IMR-90 (cell line): ENCODE measurements at places on chromosomes 6 and 20. TPM values are rescaled to one million over a fixed set of nuclear protein-coding genes. Genes with fewer than 3 reads are reported as not detected.

DNA sequence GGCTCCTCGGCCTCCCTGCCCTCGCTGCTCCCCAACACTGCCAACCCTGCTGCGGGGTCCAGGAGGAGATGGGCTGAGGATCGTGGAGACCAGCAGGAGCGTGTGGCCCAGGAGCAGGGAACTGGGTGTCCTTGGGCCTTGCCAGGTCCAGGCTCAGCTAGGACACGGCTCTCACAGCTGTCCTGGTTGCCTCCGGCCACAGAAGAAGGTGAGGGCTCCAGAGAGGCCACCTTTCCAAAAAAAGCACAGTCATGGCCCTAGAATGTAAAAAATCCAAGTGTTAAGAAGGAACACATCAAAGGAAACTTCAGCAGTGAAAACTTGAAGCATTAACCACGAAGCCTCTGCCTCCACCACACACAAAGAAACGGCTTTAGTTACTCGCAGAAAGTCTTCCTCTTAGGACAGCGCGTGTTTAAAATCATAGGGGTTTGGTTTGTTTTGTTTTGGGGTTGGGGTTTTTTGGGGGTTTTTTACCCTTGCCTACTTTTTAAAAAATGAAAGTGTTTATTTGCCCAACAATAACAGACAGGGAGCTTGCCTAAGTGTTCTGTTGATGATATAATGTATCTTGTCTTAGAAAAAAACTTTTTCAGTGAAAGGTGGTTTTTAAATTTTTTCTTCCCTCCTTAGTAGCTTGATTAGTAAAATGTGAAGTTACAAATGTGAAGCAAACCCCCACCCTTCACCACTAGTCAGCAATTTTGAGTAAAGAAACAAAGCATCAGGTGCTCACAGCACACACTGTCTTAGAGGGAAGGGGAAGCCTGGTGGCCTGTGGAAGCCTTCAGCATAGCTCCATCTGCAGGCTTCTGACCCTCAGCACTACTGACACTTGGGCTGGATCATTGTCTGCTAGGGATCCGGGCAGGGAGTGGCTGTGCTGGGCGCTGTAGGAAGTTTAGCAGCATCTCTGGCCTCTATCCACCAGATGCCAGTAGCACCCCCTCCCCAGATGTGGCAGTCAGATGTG, 60.0 kb downstream of the PTPN1 start:
- DNase-seq, result peak; percentile 37

DNA sequence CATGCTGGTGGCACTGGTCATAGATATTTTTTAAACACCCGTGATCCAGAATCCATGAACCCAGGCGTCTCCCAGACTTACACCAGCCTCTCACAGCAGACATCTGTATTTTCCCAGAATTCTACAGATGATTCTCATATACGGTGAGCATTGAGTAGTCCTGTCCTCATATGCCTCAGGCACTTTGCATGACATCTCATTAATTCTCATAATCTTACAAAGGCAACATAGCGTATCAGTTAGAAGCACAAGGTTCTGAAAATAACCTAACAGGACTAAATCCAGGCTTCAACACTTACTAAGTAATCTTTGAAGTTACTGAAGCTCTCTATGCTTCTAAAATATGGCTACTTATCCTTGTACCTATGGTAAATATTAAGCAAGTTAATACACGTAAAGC, 8.9 kb downstream of the NDUFAF4 start:
- DNase-seq, result no peak

DNA sequence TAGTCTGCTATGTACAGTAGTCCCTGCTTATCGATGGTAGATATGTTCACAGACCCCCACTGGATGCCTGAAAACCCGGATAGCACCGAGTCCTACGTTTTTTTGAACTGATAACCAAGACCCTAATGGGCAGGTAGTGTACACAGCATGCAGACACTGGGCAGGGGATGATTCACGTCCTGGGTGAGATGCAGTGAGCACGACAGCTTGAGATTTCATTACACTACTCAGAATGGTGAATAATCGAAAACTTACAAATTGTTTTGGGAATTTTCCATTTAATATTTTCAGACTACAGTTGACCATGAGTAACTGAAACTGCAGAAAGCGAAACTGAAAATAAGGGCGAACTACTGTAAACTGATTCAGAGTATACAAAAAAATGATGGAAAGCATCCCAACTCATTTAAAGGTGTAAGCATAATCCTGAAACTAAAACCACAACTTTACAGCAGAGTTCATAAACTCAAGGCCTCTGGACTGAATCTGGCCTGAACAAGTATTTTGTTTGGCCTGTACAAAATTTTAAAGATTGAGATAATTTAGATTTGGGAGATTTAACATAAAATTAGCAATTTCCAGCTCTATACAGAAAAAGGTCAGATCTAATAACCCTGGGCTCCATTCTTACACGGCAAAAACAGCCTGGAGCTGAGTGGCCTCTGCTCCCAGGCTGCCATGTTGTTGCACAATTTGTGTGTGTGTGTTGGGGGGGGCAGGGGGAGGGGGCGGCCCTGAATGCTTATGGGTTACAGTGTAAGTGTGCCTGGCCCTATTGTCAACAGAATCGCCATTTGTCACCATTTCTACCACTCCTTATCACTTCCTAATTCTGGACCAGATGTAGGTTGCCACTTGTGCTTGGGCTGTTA, 34.9 kb downstream of the RNF24 start:
- DNase-seq, result peak; percentile 73

GRCh38 chr6:43817192-43817591, 47.2 kb downstream of the VEGFA start:
- DNase-seq, result peak; percentile 31

DNA sequence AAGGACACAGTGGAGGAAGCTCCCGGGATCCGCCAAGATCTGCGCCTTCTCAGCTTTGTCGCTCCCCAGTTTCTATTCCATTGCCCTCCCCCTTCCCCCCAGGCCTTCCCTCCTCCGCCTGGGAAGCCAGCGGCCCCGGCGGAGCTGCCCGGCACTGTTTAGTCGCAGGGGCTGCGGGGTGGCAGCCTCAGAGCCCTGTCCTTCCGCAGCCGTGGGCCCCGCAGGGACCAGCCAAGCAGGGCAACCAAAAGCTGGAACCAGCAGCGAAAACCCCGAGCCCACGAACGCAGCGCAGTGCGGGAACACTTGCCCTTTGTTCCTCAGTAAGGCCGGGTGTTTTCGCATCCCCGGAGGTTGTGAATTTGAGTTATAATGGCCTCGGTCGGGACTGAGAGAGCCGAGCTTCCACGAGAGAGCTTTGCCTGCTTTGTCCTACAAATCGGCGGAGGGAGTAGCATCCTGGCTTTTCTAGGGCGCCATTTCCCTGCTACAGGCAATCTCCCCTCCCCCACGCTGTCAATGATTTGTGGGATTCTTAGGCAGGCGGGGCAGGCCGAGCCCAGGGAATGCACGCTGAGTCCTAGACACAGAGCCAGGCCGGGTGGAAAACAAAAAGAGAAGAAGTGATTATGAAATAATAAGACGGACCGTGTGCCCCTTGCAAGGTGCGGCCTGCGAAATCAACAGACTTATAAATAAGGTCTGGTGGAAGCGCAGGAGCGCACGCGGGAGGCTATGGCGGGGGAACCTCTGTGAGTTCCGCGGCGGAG, 4.0 kb upstream of the TUBB2B start:
- peak; percentile 74 for DNase-seq

GRCh38 chr6:9412951-9413559, 977.7 kb upstream of the SLC35B3 start:
- no peak for DNase-seq

DNA sequence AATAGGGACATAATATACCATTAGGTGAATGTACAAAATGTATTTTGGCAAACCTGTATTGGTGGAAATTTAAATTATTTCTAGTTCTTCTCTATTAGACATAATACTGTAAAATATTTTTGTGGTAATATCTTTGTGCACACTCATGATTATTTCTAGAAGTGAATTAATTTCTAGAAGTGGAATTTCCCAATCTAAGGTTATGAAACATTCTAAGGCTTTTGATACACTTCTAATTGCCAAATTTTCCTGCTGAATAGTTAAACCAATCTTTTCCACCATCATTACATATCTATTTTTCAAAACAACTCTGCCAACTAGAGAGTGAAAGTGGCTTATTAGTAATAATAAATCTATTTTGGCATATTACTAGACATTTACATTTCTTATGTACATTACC, 1.8 kb upstream of the CCND3 start:
- no peak for DNase-seq

DNA sequence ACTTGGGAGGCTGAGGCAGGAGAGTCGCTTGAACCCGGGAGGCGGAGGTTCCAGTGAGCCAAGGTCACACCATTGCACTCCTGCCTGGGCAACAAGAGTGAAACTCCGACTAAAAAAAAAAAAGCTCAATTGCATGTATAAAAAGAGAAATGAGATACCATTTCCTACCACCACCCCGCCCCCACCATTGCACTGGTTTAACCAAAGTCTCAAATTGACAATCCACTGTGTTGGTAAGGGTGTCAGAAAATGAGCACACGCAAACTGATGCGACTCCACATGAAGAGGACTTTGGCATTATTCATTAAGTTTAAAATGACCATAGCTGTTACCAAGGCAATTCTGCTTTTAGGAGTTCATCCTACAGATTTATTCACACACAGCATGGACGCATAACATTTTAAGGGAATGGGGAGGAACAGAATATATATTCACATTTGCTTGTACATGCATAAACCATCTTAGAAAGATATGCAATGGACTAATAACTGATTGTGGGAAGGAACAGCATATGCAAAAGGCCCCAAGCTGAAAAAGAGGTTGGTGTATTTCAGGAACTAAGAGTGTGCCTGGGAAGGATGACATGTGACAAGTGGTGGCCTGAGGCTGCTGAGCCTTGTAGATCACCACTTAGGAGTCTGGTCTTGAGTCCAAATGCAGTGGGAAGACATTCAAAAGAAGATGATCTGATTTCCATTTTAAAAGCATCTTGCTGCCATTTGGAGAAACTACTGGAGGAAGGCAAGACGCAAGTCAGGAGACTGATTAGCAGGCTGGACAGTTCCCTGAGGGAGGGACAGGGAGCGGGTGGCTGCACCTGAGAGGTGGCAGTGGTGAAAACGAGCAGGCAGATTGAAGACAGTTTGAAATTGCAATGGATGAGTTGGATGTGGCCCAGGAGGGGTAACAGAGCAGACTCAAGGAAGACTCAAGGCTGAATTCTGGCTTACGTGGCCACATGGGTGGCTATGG, 37.2 kb upstream of the PTPN1 start:
- DNase-seq, result no peak

WFDC10A gene
- total RNA-seq, result not detected in 2 replicates

PBOV1 gene
- total RNA-seq, result not detected in 2 replicates

DLGAP4 gene
- total RNA-seq, result 27.8 and 32.3 TPM in 2 replicates

LIN28B gene
- total RNA-seq, result not detected in 2 replicates
